Right hindlimb (tissue), 1 donor: ENCODE measurements at places on chromosomes 16 and 17.

DNA sequence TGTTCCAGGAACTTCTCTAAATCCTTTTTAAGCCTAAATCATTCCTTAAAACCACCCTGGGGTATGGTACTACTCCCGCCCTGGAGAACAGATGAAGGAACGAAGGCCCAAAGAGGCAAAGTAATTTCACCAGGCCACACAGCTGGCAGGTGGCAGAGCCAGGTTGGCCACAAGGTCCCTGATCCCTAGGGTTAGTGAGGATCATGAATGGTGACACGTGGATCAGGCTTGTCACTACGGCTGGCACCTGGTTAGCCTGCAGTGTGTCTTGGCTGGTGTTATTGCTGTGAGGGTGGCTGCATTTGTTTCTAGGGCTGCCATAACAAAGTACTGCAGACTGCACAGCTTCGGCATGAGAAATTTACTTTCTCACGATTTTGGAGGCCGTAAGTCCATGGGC lies 26.0 kb upstream of the ZNF423 start:
- DNase-seq = no peak

DNA sequence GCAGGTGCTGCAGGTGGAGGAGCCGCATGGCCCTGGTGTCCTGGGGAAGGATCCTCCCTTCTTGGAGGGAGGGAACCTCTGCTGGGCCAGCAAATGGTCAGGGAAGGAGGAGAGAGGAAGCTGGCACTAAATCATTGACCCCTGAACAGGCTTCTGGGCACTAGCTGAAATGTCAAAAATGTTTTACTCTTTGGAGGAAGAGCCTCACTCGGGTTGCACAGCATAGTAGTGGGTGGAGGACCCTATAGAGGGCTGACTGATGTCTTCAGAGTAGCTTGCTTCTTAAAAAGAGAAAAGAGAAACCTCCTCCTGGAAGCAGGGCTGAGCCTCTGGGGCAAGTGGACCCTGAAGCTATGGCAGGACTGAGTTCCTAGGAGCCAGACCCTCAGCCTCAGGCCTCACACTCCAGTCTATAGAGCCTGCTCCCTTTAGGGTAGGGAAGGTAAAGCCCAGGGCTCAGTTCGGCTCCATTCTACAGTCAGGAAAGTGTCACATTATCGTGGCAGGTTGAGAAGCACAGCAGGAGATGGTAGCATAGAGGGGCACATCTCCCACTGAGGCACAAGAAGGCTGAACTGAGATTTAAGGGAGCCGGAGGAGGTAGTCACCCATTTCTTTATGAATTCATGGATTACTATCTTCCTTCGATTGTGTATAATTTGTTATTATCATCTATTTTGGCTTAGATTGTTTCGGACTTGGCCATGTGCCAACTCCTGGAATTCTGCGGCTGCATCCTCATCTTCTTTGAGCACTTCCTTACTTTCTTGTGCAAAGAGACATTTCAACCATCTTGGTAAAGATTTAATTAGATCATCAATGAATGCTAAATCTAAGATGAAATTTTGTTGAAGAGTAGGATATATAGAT lies 7.3 kb upstream of the CUEDC1 start:
- peak; percentile 7 for DNase-seq

GRCh38 chr17:29505836-29506235 lies 61.0 kb downstream of the ABHD15 start:
- no peak for DNase-seq

GRCh38 chr17:30922235-30923030 lies 688 bp downstream of the ADAP2 start:
- DNase-seq = peak; percentile 25

DNA sequence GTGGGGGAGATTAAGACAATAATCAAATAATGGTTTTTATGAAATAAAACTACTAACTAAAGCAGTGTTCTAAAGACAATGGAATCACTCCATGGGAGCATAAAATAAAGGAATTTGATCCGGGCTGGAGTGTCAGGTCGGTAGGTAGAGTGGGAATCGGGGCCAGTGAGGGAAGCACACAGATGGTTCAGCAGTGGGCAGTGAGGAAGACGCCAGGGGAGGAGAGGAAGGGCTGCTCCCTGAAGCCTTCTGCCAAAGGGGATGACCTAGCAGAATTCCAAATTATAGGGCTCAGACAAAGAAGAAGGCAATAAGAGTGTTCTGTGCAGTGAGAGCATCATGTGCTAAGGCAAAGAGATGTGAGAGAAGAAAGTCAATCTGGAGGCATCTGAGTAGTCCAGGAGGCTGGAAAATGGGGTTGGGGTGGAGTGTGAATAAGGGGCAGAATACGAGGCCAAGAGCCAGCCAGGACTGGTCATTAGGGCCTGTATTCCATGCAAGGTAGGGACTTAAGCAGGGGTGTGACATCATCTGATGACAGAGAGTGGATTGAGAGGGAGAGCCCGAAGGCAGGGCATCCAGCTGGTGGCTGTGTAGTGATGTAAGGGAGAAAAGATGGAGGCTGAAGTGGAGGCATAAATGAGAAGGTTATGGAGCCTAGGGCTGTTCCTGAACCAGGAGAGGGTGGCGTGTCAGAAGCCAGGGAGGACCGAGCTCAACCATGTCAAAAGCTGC lies 137.6 kb downstream of the COPRS start:
- no peak for DNase-seq

- DNase-seq = peak; percentile 46
Measured at GRCh38 chr16:81873843-81874752, 95.0 kb downstream of the PLCG2 start.

GRCh38 chr16:22397464-22397863 lies 23.0 kb upstream of the CDR2 start:
- DNase-seq = no peak
